ENCODE measurements at places on chromosomes 3 and 15.

DNA sequence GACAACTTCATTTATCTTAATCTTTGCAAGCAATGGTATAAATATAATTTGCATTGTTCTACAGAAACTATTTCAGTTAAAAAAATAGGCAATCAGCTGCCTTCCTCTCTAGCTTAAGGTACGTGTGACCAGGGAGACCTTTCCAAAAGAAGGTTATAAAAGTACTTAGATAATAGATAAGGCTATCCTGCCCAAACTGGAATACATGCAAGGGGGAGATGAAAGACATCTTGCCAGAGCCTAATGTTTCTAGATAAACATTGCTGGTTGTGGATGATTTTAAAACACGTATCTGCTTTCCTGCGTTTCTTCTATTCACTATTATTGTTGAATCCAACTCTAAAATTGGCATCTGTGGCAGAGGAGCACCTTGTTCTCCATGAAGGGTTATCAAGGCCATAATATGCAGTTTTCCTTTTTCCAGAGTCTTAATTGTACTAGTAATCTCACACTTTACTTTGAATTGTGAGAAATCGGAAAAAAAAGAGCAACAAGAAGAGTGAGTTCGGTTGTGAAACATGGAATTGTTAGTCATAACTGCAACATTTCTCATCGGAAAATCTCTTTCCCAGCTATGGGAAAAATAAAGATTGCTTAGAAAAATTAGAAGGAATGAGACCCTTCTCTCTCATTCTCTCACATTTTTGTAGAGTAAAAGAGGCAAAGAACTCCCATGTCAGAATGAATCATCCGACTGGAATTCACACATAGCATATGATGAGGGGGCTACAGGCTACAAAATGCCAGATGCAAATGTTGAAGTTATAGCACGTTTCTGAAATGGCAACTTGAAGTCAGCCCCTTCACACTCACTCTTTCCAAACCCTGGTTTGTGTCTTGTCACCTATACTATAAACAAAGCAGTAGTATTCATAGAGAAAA, 936.1 kb upstream of the NR2F2 start:
- DNase-seq = no peak

GRCh38 chr15:63234451-63234870, 42.9 kb upstream of the APH1B start:
- DNase-seq = no peak

DNA sequence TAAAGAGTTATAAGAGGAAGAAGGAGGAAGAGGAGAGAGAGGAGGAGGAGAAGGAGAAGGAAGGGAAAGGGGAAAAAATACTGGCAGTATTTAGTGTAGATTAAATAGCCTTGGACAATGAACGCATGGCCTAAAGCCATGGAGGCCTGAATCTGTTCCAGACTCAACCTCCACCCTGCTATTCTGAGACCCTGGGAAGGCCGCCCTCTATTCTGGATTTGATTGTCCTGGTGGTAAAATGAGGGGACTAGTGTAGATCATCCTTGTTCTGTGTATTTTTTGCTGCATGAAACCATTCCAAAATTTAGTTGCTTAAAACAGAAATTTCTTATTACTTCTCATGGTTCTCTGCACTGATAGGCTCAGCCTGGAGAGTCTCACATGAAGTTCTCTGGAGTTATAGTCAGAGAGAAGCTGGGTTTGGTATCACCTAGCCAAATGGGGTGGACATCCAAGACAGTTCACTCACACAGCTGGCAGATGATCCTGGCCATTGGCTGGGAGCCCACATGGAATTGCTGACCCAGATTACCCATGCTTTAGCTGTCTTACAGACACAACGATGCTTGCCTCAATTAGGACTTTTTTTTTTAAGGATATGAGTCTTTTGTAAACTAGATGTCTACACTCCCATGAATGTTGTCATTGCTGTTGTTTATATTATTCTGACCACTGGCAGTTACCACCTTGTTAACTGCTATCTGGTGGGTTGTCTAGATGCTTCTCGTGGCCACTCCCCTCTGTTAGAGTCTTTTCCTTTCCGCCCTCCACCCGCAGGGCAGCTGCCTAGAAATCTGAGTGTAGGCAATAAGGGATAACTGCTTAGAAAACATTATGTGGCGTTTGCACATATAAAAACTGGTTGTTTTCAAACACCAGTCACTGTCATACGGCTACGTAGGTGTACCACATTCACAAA, 149.9 kb downstream of the SST start:
- DNase-seq = no peak

GRCh38 chr3:172101107-172101506, 61.7 kb downstream of the FNDC3B start:
- no peak for DNase-seq

GRCh38 chr15:68658151-68658550, 79.4 kb downstream of the CORO2B start:
- no peak for DNase-seq

DNA sequence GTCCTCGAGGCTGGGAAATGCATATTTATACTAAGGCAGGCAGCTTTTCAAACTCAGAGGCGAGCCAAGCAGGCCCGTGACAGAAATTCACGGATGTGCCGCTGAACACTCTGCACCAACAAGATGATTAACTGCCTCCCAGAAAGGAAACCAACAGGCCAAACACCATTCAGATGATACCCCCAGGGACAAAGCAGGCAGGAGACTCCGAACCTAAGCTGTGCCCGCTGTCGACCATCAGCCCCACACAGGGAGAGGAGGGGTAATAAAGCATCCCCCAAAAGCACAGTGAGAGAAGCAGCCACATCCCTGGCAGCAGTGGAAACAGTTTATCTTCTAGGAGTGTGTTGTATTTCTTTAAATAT, 31.8 kb downstream of the ADAMTS17 start:
- no peak for DNase-seq

DNA sequence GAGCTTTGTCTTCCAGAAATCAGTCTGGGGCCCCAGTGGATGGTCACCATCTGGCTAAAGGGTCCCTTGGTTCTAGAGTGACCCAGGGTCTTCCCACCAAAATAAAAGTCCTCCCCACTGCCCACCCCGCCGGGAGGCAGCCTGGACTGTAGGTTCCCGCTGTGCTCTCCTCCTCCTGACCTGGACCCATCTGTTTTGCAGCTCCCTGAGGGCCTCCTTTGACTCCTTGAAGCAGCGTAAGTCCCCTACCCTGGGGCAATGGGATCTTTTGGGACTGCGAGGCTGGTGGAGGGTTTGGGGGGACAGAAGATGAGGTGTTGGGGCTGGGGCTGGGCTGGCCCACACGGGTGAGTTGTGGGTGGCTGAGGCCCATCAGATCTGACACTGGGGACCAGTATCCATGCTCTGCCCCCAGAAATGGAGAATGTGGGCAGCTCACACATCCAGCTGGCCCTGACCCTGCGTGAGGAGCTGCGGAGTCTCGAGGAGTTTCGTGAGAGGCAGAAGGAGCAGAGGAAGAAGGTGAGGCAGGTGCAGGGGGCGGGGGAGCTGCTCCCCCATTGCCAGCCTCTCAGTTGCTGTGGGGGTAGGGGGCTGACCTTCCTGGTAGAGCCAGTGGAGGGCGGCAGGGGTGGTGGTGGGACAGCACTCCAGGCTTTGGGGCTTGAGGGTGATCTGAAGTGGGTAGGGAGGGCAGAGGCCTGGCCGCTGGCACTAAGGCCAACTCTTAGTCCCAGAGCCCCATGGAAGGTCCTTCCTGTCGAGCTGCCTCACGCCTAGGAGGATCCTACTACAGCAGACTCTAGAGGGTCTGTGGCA, 30.4 kb downstream of the PSTPIP1 start:
- DNase-seq = no peak

- no peak for DNase-seq
Measured at GRCh38 chr3:178075344-178075743, 460.9 kb upstream of the KCNMB2 start.

DNA sequence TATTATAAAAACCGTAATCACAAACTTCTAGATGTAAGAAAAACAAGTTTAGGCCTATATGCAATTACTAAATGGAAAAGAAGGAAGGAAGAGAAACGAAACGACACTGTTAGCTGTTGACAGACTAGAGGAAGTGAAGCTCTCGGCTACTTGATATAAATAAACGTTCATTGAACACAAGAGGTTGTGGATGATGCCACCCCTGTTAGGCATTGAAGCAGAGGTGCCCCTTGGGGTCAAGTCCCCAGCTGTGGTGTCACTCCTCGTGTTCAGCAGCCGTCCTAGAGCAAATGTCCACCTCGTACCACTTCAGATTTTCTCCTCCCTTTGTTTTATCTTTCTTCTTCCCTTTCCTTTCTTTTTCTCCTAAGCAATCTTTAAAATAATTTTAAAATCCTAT, 146.5 kb upstream of the UBE2E1 start:
- DNase-seq = no peak

DNA sequence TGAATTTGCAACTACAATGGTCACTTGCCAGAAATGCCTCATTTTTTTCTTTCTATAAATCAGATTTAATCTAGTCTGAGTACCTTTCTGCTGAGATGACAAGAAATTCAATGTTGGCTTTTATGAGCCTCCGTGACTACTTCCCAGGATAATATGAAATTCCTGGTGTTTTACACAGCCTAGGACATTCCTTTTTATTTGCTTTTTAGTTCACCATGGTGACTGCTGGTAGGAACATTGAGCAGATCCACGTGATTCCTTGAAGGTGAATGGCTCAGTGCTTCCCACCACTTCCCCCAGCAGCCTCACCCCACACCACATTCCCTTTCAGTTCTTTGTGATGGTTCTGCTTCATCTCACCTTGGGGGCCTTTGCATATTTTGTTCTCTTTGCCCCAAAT, 4.3 kb upstream of the NPTN start:
- no peak for DNase-seq

- no peak for DNase-seq
Measured at GRCh38 chr3:193509103-193509965, 45.4 kb downstream of the ATP13A4 start.

GRCh38 chr3:63975723-63976122, 47.6 kb downstream of the PSMD6 start:
- no peak for DNase-seq

GRCh38 chr3:183917776-183918175, 33.1 kb upstream of the PARL start:
- no peak for DNase-seq

- DNase-seq = peak; percentile 14
Measured at GRCh38 chr3:141876891-141877621, 613 bp downstream of the ATP1B3 start.

GRCh38 chr15:96421178-96421601, 90.7 kb downstream of the NR2F2 start:
- no peak for DNase-seq

- no peak for DNase-seq
Measured at GRCh38 chr3:154089421-154090420, 31.5 kb upstream of the ARHGEF26 start.

- DNase-seq = no peak
Measured at GRCh38 chr3:169998668-169999131, 32.1 kb downstream of the SEC62 start.

- DNase-seq = no peak
Measured at GRCh38 chr3:13901935-13902584, 22.2 kb upstream of the WNT7A start.

- no peak for DNase-seq
Measured at GRCh38 chr3:168262887-168263286, 167.2 kb upstream of the GOLIM4 start.

GRCh38 chr15:76178296-76179000, 118.7 kb downstream of the TMEM266 start:
- DNase-seq = no peak

GRCh38 chr3:179865861-179866505, 170.8 kb downstream of the PEX5L start:
- no peak for DNase-seq

GRCh38 chr3:47542471-47543173, 29.1 kb upstream of the ELP6 start:
- DNase-seq = no peak

GRCh38 chr15:83275412-83275811, 9.1 kb downstream of the BNC1 start:
- DNase-seq = no peak

DNA sequence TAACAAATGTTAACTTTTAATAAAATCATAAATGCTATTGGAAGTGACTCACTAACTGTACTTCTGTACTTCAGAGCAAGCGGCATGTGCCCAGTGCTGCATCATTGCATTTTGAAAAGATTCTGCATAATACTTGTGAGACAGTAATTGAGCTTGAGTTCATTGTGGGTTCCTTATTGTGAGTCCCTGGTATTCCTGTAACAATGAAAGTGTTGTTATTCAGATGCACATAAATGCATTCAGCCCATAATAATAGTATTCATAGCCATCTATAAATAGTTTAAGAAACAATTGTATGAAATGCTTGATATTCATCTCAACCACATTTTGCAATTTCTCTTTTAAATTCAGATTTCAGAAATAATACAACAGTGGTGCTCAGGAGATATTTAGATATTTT, 976.4 kb downstream of the CADM2 start:
- DNase-seq = no peak

- DNase-seq = no peak
Measured at GRCh38 chr3:45682311-45682710, 6.9 kb upstream of the SACM1L start.

DNA sequence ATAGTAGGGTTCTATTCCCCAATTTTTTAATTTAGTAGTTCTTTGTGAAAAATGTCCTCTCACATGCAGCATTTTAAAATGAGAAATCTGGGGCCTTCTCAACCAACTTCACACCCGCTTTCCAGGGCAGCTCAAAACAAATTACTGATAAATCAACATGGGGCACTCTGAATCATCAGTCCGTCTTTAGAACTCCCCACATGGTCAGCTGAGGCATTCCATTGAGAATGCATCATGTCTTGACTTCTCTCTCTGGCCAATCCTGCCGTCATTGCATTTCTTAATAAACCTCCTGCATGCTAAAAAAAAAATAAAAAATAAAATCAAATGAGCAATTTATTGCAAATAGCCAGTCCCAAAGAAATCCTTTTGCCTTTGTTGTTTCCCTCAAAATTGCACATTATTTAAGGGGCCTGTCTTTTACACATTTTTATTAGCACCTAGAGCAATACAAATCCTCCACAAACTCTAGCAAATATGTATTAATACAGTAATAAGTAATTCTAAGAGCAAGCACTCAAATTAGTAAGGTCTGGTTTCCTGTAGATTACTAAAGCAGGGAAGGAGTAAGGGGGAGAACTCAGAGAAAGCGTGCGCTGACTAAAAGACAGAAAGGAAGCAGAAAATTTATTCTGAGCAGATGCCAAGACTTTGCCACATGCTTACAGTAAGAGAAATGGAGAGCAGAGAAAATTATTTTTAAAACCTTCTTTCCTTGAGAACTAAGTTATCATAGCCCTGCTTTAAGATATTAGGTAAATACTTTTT, 175.7 kb downstream of the TNIK start:
- no peak for DNase-seq

DNA sequence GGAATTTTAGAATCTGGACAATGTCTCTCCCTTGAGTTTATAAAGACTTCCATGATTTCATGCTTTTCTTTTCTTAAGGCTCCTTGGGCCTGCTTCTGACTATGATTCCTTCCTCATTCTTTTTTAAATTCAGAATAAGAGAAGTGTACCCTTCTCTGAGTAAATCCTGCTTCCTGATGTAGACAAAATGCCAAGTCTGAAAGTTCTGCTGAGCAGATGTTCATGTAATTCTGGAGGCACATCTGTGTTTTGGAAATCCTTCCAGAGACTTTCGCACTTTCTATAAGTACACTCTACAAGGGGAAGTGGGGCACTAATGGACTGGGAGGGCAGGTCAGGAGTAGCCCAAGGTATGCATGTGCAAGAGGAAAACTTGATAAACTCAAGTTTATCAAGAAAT, 24.8 kb downstream of the TPM1 start:
- no peak for DNase-seq

GRCh38 chr15:37140531-37141058, 40.2 kb upstream of the MEIS2 start:
- no peak for DNase-seq

GRCh38 chr15:71651750-71652186, 158.6 kb upstream of the NR2E3 start:
- DNase-seq = peak; percentile 31

All from NCI-H1436 (cell line).